Suppressor macrophage treated with lipopolysaccharide for 1 hour (primary cell): ENCODE measurements at places on chromosomes 3 and 15.

DNA sequence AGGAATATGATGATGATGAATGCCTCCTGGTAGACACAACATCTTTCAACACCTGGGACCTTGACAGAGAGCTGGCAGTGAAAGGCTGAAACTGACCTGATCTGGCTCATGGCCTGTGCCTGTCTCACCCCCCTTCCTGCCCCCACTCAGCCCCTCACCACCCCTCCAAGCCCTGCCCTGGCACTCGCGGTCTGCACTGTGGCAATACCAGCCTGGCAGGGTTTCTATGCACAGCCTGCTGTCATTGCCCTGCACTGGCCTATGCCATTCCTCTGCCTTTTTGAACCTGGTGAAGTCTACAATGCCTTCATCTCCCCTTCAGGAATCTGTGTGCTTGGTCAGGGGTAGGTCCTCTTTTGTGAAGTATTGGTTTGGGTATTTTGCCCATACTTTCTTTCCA lies 56.5 kb downstream of the ACAD9 start:
- no peak for DNase-seq

- peak; percentile 22 for DNase-seq
Measured at GRCh38 chr15:62059108-62059815, 985 bp downstream of the VPS13C start.

- no peak for DNase-seq
Measured at GRCh38 chr3:76300746-76301145, 515.4 kb upstream of the ZNF717 start.

GRCh38 chr15:97504031-97504792 lies 456.3 kb upstream of the ARRDC4 start:
- DNase-seq: peak; percentile 93

GRCh38 chr3:5143464-5143863 lies 21.4 kb downstream of the ARL8B start:
- DNase-seq: peak; percentile 75

- peak; percentile 90 for DNase-seq
Measured at GRCh38 chr3:37556789-37557301, 304.8 kb upstream of the CTDSPL start.

- no peak for DNase-seq
Measured at GRCh38 chr3:164918905-164919304, 159.4 kb downstream of the SI start.

DNA sequence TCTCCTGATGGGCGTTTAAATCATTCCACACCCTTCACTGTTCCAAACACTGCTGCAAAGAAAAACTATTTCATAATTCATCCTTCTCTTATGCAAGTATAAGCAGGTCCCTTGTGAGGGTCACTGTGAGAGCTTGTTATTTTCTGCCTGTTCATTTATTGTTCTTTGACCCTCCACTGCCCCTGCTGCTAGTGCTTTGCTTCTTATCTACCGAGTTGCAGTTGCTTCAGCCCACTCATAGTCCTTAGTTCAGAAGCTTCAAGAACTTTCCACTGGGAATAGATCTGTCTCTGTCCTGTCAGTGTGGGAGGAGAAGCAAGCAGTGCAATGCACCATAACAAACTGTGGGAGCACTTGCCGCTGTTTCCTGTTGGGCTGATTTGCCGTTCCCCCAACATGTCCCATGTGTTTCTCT lies 39.8 kb downstream of the RIOX2 start:
- no peak for DNase-seq

- DNase-seq: no peak
Measured at GRCh38 chr3:151971814-151972579, 98.6 kb downstream of the SUCNR1 start.

DNA sequence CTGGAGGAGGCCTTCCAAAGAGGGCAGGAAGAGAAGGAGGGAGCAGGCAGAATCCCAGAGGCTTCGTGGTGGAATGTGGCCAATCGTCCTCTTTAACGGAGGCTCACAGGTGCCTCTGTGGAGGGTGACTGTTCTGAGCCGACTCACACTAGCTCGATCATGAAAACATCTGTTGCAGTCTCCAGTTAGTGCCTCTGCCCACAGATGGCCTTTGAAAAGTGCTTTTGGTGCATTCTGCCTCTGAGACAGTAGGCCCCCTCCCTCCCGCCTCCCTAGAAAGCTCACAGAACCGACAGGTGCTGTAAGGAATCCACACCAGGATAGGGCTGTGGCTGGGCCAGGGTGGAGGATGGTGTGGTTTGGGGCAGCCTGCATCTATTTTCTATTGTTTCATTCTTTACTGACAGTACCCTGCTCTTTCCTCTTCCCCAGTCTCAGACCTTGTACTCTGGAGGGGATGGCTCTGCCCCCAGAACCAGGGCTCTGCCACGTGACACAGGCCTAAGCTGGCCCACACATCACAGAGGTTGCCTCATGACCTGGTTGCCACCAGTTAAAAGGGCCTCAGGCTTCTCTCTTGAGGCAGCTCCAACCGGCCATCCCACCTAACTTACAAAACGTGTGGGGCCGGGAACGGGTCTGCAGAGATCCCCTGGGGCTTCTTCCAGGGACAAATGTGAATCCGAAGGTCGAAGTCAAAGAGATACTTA lies 27.2 kb upstream of the PIGZ start:
- DNase-seq: no peak

DNA sequence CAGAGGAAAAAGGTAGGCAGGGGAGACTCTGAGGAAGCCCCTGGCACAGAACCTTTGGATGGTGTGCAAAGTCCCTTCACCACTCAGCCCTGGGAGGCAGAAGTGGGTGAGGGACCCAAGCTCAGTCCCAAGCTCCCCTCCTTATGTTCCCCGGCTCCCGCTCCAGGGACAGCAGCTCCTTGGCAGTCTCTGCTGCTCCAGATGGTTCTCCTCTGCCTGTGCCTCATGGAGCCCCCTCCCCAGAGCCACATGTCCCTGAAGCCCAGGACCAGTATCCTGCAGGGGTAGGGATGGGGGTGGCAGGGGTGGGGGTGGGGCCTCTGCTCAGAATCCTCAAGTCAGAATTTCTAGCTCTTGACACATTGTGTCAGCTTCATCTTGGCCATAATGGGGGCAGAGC lies 8.0 kb upstream of the CAMKV start:
- no peak for DNase-seq

- DNase-seq: no peak
Measured at GRCh38 chr3:30526031-30526430, 80.4 kb upstream of the TGFBR2 start.

GRCh38 chr15:42059661-42060476 lies 34.5 kb downstream of the PLA2G4D start:
- DNase-seq: peak; percentile 75

GRCh38 chr3:153285194-153285641 lies 123.2 kb downstream of the RAP2B start:
- peak; percentile 49 for DNase-seq

DNA sequence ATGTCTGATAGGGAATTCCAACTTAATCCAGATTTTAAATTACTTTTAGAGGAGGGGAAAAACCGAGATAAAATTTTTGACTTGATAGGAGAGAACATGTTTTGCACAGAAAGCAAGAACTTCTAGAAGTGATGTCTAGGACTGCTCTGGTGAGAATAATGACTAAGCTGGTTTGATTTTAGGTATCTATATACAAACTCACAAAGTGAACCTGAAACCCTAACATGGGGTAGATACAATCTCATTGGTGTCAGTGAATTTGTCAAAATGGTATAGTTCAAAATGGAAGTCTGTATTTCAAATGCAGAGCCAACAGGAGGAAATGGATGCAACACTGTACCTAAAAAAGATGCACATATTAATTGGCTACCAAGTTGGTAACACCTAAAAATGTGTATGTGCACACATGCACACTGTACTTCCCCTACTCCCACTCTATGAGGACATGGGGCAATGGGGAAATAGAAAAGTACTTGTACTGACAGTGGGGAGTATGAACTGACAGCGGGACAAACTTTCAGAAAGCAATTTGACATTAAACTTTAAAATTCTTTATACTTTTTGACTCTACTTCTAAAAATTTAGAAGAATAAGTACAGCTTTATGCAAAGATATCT lies 53.0 kb downstream of the NR1I2 start:
- DNase-seq: peak; percentile 59

- no peak for DNase-seq
Measured at GRCh38 chr15:34456658-34457057, 19.1 kb upstream of the GOLGA8A start.

DNA sequence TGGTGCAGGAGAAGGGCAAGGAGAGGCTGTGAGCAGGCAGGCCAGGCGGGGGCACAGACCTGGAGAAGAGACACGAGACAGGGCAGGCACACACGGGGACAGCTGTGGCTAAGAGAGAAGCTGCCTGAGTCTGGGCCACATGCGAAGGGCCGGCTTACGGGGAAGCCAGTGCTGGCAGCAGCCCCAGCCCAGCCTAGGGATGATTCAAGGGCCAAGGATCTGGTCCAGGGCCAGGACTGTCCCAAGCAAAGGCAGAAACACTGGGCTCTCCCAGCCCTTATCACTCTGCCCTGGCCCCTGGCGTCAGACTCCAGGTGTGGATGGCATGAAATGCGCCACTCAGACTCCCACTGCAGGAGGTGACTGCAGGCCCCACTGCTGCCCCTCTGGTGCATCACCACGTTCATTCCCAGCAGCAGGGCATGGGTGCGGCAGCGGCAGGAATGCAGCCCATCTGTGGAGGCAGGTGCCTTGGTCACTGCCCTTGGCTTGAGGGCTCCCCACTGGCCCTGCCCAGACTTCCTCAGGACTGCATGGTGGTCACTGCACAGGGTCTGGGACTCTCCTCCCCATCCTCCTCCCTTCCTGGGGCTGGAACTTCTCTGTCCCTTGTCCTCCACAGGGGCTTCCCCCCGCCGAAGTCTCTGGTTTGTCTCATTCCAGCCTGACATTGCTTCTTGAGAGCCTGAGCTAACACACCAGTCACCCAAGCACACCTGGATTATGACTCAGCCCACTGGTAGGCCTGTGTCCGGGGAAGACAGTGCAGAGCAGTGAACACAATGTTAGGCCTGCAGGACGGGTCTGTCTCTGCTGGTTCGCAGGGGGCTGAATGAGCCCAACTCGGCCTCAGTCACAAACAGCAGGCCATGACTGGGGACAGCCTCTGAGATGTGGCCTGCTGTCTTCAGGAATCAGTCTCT lies 69.3 kb downstream of the TBC1D2B start:
- no peak for DNase-seq

DNA sequence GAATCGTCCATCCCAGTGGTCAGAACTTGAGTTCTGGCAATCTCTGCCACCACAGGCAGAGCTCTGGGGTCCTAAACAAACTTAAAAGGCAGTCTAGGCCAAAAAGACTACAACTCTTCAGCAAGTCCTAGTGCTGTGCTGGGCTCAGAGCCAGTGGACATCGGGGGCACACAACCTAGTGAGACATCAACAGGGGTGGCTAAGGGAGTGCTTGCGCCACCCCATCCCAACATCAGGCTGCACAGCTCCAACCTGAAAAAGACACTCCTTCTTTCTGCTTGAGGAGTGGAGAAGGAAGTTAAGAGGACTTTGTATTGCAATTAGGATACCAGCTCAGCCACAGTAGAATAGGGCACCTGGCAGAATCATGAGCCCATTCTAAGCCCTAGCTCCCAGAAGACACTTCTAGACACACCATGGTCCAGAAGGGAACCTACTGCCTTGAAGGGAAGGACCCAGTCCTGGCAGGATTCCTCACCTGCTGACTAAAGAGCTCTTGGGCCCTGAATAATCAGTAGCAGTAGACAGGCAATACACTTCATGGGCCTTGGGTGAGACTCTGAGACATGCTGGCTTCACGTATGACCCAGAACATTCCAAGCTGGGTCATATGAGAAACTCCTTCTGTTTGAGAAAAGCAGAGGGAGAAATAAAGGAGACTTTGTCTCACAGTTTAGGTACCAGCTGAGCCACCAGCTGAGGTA lies 72.0 kb downstream of the TFDP2 start:
- DNase-seq: no peak

GRCh38 chr3:156240642-156241041 lies 120.3 kb downstream of the KCNAB1 start:
- DNase-seq: peak; percentile 2

- DNase-seq: no peak
Measured at GRCh38 chr3:130465521-130465920, 51.5 kb upstream of the COL6A6 start.

DNA sequence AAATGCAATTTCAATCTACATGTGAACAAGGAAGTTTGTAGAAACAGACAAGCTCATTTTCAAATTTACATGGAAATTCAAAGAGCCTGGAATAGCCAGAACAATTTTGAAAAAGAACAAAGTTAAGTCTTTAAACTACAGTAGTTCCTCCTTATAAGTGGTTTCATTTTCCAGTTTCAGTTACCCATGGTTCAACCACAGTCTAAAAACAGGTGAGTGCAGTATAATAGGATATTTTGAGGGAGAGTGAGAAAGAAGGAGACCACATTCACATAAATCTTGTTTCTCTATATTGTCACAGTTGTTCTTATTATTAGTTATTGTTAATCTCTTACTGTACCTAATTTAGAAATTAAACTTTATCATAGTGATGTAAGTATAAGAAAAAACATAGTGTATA lies 45.8 kb upstream of the FOXB1 start:
- no peak for DNase-seq
